ENCODE measurements at places on chromosomes 2 and 18. TPM values are rescaled to one million over a fixed set of nuclear protein-coding genes. Genes with fewer than 3 reads are reported as not detected.

Gene KIF3C
- total RNA-seq = 78.1 TPM

DNA sequence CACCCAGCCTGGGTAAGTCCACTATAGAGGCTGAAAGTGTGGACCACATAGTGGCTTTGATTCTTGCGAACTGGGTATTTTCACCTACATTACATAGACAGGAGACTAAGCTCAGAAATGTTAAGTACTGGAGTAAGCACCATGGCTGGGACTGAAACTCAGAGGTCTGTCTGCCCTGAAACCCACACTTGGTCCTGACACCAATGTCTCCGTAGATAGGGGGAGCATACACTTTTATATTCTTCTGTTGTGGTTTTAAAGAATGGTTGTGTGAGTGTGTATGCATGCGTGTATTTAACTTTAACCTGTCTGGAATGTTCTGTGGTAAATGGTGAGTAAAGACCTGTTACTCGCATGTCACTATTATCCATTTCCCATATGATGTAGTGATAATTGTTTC lies 10.3 kb upstream of the NPPC start:
- H3K27me3 ChIP-seq = peaks cover 1% of the 10 kb centered on the region
- H3K27ac ChIP-seq = no peak overlapping the region
- DNase-seq = no peak
- H3K36me3 ChIP-seq = no peaks in the 10 kb centered on the region

GRCh38 chr2:206045251-206045650 lies 40.7 kb downstream of the INO80D start:
- H3K27ac ChIP-seq = no peak overlapping the region
- H3K36me3 ChIP-seq = peaks cover 20% of the 10 kb centered on the region
- H3K4me1 ChIP-seq = no peaks in the 10 kb centered on the region
- no peak for DNase-seq
- H3K4me3 ChIP-seq = no peak overlapping the region
- no peaks in the 10 kb centered on the region for H3K27me3 ChIP-seq

Gene STON1
- total RNA-seq = 3.1 TPM

Gene STRADB
- total RNA-seq = 18.5 TPM
